ENCODE measurements at places on chromosomes 13 and 19.

- DNase-seq, result no peak
These were observed 38.4 kb downstream of the GNG7 start for GRCh38 chr19:2663920-2664571.

DNA sequence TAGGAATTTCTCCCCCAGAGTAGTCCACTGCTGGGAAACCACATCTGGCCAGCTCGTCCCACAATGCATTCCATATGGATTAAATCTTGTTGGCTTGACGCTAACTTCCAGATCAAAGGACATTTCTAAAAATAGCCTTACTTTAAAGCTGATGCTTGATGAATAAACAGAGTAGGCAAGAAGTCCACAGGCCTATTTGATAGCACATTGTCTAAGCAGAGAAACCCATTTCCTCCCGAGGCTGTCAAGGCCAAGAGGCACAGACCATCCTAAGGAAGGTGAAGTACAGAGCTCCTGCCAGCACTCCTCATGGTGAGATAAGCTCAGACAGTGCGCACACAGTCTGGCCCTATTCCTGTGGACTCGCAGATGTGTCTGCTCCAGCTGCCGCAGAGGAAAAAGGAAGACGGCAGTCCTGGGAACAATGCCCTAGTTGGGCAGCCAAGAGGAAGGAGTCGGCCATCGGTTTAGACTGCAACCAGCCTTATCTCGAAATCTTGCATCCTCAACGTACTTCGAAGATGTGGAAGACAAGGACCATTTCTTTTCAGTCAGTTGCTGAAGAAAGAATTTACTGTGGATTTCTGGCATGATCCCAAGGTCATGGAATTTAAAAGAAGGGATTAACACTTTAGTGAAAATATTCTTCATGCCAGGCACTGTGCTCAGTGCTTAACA, 156.8 kb downstream of the RGCC start:
- DNase-seq, result no peak

GRCh38 chr13:30431269-30431940, 9.1 kb downstream of the UBE2L5 start:
- no peak for DNase-seq

- DNase-seq, result no peak
These were observed 1.3 kb downstream of the PTBP1 start for GRCh38 chr19:798415-799075.

GRCh38 chr13:35599384-35599783, 122.9 kb upstream of the MAB21L1 start:
- no peak for DNase-seq

DNA sequence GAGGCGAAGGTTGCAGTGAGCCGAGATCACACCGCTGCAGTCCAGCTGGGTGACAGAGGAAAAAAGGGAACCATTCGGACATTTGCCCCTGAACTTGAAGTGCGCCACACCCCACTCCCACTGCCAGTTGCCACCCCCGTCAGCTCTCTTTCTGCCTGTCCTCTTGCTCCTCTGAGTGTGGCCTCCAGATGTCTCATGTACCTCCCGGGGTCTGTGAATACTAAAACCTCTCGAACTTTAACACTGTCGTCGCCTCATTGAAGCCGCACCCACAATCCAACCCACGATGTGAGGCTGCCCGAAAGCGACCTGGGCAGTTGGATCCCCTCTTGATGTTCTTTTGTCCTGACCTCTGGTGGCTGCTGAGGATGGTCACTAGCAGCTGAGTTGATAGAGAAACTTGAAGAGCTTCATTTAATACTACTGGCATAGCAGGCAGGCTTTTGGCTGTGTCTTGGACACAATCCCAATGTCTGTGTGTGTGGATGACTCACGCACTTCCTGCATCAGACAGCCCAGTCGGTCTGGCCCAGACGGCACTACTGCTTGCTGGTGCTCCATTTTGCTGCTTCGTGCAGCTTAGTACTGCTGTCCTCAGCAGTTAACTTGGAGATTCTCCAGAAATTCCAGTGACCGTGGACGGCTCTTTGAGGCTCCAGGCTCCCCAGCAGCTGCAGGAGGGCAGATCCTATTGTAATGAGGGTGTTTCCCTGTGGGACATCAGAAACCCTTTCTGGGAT, 4.2 kb downstream of the FPR3 start:
- DNase-seq, result no peak

DNA sequence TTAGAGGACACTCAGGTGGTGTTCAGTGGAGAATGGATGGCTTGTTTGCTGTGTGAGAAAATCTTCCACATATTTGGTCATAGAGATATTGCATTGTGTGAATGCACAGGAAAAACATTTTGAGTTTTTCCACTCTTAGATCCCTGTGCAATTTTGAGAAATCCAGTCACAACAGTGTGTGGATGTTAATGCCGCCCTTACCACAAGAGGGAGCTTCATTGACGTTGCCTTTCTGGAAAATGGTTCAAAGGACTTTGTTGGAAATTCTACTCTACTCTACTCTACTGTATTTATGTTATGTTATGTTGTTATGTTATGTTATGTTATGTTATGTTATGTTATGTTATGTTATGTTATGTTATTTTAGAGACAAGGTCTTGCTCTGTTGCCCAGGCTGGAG, 13.4 kb downstream of the ZNF20 start:
- DNase-seq, result no peak

DNA sequence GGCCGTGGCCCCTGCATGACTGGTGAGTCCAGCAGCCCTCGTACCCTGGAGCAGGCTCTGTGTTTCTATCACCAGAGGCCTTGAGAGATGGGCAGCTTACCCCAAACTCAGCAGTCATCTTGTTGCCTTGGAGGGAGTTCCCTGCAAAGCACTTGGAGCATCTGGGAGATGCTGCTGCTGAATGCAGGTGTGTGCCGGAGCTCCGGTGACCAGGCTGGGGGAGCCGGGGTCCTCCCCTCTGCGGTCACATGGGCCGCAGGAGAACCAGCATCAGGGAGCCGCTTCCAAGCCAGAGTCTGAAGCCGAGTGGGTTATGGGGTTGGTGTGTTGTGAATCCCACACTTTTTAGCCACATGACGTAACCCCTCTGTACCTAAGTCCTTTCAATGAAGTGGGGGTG, 82.8 kb downstream of the TEX29 start:
- DNase-seq, result no peak

GRCh38 chr19:43820098-43820883, 6.8 kb upstream of the ZNF283 start:
- no peak for DNase-seq

Measured in NCI-H1105 treated with DMSO at 0.1 percent for 48 hours (cell line).